LNCaP clone FGC (cell line): ENCODE measurements at places on chromosomes 3 and 15.

DNA sequence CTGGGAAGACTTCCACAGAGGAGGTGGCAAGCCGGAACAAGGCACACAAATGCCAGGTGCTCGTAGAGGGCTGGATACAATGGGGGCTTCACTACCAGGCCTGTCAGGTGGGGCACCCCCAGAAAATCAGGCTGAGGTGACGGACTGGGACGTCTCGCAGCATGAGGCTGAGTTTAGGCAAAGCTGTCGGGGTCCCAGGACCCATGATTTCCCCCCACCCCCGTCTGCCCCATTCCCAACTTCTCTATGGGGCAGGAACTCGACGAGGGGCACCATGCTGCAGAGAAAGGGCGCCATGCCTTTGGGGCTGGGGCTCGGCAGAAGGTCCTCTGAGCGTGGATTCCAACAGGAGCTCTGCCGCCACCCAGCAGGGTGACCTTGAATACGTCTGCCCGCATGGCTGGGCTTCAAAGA is 65.7 kb upstream of the HES1 start:
- DNase-seq = no peak

DNA sequence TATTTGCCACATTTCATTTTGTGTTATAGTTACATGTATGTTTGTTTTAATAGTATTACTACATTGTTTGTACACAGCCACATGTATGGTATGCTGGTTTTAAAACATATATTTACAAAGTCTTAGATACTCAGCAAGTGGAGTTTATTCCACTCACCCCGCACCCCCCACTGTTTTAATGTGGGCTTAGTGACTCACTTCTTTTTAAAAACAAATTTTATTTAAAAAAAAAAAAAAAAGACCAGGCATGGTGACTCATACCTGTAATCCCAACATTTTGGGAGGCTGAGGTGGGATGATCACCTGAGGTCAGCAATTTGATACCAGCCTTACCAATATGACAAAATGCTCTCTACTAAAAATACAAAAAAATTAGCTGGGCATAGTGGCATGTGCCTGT is 26.9 kb upstream of the TJP1 start:
- DNase-seq = no peak

GRCh38 chr3:139310474-139310933 is 33.3 kb upstream of the MRPS22 start:
- DNase-seq = no peak

DNA sequence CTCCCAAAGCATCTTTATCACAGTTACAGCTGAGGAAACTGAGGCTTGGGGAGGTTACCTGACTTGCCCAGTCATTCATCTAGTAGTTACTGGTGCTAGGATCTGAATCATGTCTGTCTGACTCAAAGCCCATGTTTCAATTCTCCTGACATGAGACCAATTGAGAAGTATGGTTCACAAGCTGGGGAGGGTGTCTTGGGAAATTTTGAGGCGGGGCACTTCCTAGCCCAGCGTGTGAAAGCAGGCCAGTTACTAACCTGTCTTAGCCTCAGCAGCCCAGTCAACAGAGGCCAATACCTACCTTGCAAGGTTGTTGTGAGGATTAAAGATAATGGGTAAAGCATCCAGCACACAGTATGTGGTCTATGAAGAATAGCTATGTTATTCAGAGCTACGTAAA is 37.0 kb downstream of the CLDN18 start:
- no peak for DNase-seq

DNA sequence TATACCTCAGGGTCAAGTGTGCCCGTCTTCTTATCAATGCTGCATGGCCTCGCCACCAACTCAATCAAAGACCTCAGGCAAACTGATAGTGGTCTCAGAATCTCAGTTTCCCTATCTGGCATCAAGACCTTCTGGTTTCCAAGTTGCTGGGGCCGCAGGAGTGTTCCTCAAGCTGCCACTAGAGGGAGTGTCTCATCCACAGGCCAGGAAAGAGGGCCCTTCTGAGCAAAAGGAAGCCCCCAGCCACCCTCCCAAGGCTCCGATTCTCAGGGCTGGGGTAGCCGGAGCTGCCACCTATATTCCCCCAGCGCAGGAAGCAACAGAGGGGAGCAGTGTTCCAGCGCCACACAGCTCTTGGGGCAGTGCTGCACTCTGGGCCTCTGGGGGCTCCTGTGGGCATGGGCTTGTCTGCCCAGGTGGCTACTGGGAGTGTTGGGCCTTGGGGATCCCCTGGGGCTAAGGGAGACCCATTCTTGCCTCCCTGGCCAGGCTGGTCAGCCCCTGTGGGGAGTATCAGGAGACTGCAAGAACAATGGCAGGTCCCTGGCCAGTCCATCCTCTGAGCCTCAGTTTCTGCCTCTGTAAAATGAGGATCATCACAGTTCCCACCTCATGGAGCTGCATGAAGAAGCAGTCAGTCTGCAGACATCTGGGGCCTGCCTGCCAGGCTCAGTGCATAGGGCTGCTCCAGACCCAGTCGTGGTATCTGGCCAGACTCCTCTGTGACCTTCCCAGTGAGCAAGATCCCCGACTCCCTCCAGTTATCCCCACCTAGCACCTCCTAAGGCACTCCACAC is 23.4 kb upstream of the SEC13 start:
- no peak for DNase-seq

GRCh38 chr3:122938783-122939425 is 88.7 kb downstream of the SEMA5B start:
- DNase-seq = no peak
